ENCODE measurements at places on chromosomes 2 and 18. TPM values are rescaled to one million over a fixed set of nuclear protein-coding genes. Genes with fewer than 3 reads are reported as not detected.

MATN3 gene
- total RNA-seq = 0.49 TPM

POTEJ gene
- not detected for total RNA-seq

NYAP2 gene
- not detected for total RNA-seq

LRATD1 gene
- total RNA-seq = 0.49 TPM

MREG gene
- total RNA-seq = 1.1 TPM

POTEC gene
- not detected for total RNA-seq

CD28 gene
- not detected for total RNA-seq

RNF152 gene
- 4.4 TPM for total RNA-seq

METAP1D gene
- total RNA-seq = 1.8 TPM

GAL3ST2 gene
- total RNA-seq = not detected

CAVIN2 gene
- 84.5 TPM for total RNA-seq

PECR gene
- total RNA-seq = 3.6 TPM

NETO1 gene
- 0.54 TPM for total RNA-seq

SERPINB7 gene
- not detected for total RNA-seq

AQP4 gene
- not detected for total RNA-seq

BUB1 gene
- total RNA-seq = 5.8 TPM

ALK gene
- total RNA-seq = not detected

GPN1 gene
- 21.9 TPM for total RNA-seq

CHN1 gene
- total RNA-seq = 3.1 TPM

ANO7 gene
- 1.6 TPM for total RNA-seq

DNAH7 gene
- 1.8 TPM for total RNA-seq

SPEG gene
- 5.2 TPM for total RNA-seq

DUSP2 gene
- 1.8 TPM for total RNA-seq

NRP2 gene
- total RNA-seq = 12.6 TPM

RAB6C gene
- not detected for total RNA-seq
